Activated CD4-positive, alpha-beta T cell treated with anti-CD3 and anti-CD28 coated beads for 4 hours (primary cell): ENCODE measurements at places on chromosomes 12 and 14.
A peak's percentile ranks its signal among the peaks of the same experiment; 100 is the strongest.

GRCh38 chr14:94079891-94080620, 946 bp downstream of the DDX24 start:
- DNase-seq, result no peak

DNA sequence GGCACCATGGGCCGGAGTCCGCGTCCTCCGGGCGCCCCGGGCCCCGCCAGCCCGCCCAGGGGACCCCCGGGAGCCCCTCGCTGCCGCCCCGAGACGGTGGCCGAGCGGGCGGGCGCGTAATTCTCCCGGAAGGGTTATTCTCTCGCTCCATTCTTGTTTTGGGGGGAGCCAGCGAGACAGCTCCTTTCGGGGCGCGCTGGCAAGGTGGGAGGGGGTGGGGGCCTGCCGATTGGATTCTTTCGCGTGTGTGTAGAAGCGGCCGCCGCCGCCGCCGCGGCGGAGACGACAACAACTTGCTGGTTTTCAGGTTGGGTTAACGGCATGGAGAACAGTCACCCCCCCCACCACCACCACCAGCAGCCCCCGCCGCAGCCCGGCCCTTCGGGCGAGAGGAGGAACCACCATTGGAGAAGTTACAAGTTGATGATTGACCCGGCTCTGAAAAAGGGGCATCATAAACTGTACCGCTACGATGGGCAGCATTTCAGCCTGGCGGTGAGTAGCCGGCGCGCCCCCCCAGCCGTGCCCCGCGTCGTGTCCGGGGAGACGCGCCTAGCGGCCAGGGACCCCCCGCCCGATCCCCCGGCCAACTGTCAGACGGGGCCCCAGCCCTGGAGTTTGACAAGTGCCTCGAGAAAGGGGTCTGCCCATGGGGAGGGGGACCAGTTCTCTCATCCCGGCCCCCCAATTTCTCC, 755 bp downstream of the SETD1B start:
- peak; percentile 57 for DNase-seq

GRCh38 chr14:61954306-61954705, 192.1 kb downstream of the SNAPC1 start:
- no peak for DNase-seq

DNA sequence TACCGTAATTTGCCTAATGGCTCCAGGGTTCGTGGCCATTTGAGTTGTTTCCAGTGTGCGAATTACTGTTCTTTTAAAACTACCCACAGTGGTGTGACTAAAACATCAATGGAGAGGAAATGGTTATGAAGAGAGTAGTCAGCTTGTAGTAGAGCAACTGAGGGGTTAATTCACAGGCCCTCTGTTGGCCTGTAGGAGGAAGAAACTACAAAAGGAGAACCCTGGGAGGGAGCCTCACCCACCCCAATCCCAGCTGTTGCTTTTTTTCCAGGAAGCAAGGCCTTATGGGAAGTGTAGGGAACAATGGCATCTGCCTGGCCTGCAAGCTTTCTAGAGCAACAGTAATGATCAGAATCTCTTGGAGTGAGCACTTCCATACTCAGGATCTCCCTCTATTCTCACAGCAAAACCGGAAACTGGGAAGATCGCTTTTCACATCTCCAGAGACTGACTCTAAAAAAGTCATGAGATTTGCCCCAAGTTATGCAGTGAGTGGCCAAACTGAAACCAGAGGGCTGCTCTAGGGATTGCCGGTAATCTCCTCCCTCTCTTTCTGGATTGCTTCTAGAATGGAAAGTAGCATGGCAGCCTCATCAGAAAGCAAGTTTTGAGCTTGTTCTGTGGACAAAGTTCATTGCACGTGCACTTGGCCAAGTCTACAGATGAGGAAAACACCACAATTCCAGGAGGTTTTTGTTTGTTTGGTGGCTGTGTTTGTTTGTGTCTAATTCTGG, 125.3 kb upstream of the PWP1 start:
- DNase-seq, result no peak

DNA sequence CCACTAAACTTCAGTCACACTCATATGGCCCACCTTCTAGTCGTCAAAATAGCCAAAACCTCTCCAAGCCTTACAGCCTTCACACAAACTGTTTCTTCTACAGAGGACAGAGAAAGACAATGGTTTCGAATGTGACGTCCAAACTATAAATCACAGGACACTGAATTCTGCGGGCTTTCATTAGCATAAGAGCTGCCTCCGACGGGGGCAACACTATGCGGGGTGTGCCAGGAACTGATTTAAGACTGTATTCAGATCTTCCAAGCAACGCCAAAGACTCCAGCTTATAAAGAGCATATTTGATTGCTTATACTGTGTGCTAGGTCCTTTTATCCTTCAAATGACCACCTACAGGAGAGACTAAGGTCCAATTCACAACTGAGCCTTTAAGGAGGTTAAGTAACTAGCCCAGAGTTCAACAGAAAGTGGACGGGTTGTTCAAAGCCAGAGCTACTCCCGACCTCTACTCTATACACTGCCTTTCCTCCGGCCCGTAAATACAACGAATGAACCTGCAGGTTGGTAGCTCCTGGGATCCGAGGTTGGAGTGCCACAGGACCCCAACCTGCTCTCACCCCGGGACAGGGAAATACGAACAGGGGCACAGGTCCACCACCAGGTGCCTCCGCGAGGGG, 575 bp downstream of the L2HGDH start:
- DNase-seq, result no peak

GRCh38 chr12:8154526-8154925, 2.3 kb upstream of the ZNF705A start:
- DNase-seq, result no peak

DNA sequence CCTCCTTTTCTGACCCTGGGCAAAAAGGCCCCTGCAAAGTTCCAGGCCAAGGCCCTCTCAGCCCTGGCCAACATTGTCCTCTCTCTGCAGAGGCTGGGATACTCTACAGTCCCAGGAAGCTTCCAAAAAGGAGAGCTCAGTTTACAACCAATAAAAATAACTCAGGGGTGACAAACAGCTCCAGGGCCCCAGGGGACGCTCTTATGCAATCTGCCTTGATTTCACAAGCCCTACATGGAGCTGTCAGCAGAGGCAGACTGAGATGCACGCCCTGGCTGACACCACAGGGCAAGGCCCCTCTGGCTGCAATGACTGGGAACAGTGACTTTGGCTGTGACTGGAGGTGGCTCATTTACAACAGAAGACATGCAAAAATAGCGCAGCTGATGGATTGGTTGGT, 129.0 kb upstream of the MED13L start:
- DNase-seq, result no peak

- DNase-seq, result peak; percentile 56
Observed at GRCh38 chr12:49537752-49538509, 899 bp upstream of the KCNH3 start.
